ENCODE measurements at places on chromosomes 16 and 17.

GRCh38 chr17:75346906-75347305 is 57.7 kb upstream of the SLC25A19 start:
- no peak for DNase-seq

- no peak for DNase-seq
Observed at GRCh38 chr17:48795444-48796162, 21.4 kb downstream of the TTLL6 start.

GRCh38 chr17:60720763-60721531 is 43.3 kb downstream of the BCAS3 start:
- DNase-seq = peak; percentile 15

- DNase-seq = no peak
Observed at GRCh38 chr16:69495821-69496220, 69.9 kb upstream of the NFAT5 start.

DNA sequence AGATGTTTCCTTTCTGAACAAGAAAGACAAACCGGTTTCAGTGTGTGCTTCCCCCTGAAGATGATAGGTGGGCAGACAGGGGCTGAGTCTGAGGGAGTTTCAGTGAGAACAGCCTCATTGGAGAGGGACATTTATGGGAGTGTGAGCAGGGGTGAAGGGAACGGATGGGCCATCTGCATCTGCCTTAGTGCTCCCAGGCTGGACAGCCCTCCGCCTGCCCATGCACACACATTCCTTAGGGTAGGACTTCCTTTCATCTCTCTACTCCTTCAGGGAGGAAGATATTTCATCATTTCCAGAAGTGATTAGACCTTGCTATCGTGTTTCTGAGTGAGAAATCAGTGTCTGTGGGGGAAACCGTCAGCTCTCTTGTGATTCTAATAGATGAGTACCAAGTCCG is 3.8 kb downstream of the SHISA6 start:
- no peak for DNase-seq

DNA sequence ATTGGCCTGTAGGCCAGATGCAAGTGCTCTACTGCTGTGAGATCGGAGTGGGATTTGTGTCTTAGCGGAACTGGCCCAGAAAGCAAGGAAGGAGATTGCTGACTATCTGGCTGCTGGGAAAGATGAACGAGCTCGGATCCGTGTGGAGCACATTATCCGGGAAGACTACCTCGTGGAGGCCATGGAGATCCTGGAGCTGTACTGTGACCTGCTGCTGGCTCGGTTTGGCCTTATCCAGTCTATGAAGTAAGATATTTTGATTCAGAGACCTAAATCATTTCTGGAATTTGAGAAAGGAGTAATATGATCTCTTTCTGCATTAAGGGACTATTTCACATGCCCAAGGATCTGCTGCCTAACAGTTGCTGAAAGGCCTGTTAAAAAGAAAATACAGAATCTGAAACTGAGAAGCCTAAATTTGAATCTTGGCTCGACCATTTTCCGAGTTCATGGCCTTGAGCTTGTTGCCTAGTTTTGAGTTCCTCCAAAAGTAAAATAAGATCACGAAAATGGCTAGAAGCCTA is 21.1 kb downstream of the IST1 start:
- no peak for DNase-seq

DNA sequence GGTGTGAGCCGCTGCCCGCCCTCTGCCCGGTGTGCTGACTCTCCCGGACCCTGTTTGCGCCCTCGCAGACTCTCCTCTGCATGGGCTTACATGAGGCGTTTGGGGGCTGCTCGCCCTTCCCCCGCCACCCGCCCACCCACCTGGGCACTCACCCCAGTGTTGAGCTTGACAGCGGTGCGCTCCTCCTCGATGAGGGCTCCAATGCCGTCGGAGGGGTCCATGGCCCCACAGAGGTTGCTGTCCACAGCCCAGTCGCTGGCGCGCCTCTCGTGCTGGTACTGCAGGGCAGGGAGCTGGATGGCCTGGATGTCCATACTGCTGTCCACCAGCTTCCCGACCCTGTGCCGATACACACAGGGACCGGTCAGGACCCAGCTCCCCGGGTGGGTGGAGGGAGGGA is 21.4 kb upstream of the RNPS1 start:
- no peak for DNase-seq

DNA sequence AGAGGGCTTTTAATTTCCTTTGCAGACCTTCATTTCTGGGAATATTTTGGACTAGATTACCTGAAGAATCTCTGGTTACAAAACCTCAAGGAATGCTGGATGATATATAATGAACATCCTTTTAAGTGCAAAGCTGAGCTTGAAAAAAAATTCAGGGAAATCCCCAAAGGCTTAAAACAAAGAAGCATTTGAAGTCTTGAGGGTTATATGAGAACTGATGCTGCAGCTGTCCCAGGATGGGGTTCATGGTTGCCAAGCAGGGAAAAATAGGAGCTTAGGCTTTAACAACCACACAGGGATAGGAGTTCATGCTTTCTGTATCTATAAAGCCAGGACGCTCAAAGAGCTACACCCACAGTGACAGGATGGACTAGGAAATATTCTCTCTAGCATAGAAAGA is 150.4 kb upstream of the IRX5 start:
- DNase-seq = no peak

GRCh38 chr16:82605863-82606620 is 20.7 kb upstream of the CDH13 start:
- DNase-seq = no peak

DNA sequence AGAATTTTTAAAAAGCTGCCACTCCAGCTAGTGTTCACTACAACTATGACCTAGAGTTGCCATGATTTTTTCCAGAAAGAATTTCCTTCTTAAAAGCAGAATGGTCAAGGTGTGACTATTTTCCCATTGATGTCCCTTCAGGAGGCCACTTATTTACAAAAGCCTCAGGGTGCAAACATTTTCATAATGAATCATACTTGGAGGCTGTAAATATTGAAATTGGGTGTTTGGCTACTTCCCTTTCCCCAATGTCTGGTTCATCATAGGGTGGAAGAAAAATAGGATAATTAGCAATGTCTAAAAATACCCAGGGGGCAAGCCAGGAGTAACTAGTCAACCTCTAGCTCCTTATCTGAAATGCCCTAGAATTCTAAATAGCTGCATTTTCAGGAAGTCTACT is 18.8 kb downstream of the AXIN2 start:
- no peak for DNase-seq

DNA sequence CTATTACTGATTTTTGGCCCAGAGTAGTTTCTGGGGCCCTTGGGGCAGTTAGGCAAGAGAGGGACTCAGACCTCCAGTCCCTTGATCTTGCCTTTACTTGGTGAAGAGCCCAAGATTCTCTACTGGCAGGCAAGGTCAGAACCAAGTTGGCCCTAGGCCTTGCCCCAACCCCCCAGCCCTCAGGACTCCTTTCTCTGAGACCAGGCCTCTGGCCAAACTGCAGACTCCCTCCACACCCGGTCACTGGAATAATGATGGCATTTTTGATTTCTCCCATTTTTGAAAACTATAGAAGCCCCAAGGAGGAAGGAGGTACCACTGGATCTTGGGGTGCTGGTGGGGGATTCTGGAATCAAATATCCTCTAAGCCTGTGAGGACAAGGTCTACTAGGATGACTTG is 18.0 kb upstream of the HOXB9 start:
- no peak for DNase-seq

DNA sequence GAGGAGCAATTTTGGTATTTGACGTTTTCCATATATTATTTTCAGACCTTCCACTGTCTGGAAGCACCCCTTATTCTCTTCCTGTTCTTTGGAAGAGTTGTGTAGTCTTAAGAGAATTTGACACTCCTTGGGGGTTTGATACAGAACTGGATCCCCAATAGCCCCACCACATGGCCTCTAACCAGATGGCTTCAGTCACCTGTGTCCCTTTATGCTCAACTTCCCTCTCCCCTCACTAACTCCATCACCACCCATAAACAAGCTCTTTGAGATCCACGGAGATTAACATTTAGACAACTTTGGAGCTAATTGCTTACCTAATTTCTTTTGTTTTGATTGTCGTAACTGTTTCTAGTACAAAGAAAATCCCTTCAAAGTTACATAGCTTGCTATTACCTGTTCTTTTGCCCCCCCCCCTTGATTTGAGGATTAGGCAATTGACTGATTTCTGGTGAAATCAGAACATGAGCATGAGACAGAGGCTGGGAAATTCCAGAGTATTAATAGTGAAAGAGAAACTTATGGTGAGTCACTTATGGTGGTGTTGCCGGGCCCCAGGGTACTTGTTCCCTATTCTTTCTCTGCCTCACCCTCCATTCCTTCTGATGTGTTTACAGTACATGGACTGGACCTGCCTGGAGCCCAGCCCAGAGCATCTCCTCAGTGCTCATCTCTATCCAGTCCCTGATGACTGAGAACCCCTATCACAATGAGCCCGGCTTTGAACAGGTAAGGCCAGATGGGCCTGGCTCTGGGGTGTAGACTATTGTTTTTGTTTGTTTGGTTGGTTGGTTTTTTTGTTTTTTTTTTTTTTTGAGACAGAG is 7.5 kb downstream of the UBE2Z start:
- no peak for DNase-seq

DNA sequence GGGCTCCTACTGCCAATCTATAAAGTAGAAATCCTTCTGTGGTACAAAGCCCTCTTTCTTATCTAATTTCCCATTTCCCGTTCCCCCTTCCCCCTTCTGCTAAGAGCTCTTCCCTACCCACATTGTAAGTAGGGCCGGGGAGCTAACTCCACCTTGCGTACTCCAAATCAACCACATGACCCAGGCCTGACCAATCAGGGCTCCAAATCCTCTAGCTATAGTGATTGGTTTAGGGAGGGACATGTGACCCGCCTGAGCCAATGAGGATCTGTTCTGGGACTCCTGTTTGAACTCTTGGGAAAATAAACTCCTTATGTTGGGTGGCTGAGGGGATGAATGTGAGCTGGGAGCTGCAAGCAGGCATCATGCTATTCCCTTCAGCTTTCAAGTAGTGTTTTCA is 40.9 kb upstream of the MEOX1 start:
- DNase-seq = peak; percentile 7

DNA sequence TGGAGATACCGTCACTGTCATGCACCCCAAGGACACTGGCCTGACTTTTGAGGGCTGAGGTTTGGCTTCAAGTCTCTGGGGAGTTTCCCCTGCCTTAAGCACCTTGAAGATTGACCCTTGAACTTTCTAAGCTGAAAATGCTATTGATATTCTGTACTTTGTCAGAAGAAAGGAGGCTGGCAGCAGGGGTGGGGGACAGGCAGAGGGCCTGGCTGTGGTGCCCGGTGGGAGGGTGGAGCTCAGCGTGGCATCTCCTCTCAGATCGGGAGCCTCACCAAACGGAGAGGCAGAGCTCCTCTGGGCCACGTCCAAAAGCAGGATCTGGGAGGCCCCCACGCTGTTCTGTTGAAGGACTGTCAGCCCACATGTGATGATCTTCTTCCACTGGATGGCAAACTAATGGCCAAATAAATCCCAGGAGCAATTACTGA is 305.2 kb upstream of the IRX3 start:
- no peak for DNase-seq

GRCh38 chr17:65184235-65184959 is 47.2 kb downstream of the RGS9 start:
- DNase-seq = no peak

- no peak for DNase-seq
Observed at GRCh38 chr16:62692685-62693084, 656.4 kb upstream of the CDH8 start.

GRCh38 chr16:84585467-84585866 is 32.4 kb downstream of the COTL1 start:
- DNase-seq = no peak

DNA sequence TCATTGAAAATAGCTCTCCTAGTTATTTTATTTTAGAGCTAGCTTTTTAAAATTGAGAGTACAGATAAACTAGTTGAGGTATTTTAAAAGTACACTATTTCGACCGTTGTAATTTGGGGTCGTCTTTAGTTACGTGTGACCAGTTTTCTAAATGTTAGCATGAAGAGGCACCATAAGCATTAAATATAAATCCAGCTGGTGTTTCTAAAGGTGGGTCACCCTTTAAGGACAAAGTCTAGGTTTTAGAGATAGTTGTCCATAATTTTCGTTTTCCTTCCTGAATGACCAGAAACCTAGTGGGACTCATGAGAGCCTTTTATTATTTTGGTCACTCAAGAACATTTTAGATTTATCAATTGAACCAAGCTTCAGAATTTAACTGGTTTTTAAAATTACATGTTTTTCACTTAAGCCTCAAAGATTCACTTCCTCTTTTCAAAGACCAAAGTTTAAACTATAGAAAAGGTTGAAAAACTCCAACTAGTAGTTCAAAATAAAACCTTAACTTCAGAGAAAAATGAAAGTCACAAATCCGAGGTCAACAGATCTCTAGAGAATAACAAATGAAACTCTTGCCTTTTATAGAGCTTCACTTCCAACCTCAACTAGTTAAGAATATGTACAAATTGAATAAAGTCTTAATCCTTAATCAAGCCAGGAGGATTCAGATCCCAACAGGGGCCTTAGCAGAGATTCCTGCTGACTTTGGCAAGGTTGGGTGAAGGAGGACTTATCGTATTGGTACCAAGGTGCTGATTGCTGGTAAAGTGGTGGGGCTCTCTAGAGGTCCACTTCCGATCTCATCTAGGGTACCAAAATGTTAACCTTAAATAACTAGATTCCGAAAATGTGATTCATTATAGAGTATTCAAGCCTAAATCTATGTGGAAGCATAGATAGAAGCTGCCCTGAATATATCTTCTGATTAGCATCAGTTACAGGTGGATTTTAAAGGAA is 32.5 kb downstream of the PHKB start:
- no peak for DNase-seq

DNA sequence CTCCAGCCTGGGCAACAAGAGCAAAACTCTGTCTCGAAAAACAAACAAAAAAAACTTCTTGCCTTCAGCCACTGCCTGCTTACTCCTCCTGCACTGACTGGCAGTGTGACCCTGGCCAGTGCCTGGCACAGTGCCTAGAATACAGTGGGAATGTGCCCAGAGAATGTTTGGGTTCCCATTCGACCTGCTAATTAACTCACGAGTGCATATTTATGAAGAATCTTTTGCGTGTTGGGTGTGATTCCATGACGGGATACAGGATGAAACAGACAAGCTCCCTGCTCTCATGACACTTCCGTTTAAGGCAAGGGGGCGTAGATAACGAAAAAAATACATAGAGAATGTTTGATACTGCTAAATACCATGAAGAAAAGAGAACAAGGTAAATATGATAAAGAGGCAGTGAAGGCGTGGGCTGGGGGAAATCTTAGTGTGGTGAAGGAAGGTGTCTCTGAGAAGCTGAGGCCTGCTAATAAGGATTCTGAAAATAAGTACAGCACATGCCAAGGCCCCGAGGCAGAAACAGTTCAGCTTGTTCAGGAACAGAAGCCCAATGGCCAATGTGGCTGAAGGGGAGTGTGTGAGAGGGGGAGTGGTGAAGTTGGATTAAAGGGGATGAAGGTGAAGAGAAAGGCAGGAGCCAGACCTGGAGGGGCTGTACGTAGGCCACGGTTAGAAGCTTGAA is 4.3 kb downstream of the ABI3 start:
- DNase-seq = no peak

DNA sequence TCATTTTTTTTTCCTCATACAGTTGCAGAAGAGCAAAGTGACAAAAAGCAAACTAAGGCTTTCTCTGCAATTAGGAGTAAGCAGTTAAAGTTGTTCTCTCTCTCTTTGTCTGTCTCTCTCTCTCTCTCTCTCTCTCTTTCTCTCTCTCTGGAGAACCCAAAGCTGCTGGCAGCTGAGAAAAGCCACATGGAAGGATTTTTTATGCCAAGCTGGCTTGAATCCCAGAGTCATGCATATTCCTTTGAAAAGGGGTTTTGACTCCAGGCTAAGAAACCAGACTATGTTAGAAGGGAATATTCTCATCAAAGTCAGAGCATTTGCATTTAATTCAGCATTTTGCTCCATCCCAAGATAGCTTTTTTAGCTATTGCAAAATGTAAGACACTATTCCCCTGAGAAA is 1114.2 kb upstream of the GOT2 start:
- no peak for DNase-seq

- DNase-seq = no peak
Observed at GRCh38 chr17:54270499-54270898, 447.8 kb downstream of the KIF2B start.
